Testis (tissue), 5 donors: ENCODE measurements at places on chromosomes 1 and 21. TPM values are rescaled to one million over a fixed set of nuclear protein-coding genes. Genes with fewer than 3 reads are reported as not detected.
A peak's percentile ranks its signal among the peaks of the same experiment; 100 is the strongest.

GRCh38 chr21:44065428-44065827 lies 41.8 kb upstream of the PWP2 start:
- no peak overlapping the region for H3K4me3 ChIP-seq
- H3K27ac ChIP-seq, result no peak overlapping the region
- no peaks in the 10 kb centered on the region for H3K27me3 ChIP-seq
- peaks cover 6% of the 10 kb centered on the region for H3K4me1 ChIP-seq
- no peaks in the 10 kb centered on the region for H3K36me3 ChIP-seq

DNA sequence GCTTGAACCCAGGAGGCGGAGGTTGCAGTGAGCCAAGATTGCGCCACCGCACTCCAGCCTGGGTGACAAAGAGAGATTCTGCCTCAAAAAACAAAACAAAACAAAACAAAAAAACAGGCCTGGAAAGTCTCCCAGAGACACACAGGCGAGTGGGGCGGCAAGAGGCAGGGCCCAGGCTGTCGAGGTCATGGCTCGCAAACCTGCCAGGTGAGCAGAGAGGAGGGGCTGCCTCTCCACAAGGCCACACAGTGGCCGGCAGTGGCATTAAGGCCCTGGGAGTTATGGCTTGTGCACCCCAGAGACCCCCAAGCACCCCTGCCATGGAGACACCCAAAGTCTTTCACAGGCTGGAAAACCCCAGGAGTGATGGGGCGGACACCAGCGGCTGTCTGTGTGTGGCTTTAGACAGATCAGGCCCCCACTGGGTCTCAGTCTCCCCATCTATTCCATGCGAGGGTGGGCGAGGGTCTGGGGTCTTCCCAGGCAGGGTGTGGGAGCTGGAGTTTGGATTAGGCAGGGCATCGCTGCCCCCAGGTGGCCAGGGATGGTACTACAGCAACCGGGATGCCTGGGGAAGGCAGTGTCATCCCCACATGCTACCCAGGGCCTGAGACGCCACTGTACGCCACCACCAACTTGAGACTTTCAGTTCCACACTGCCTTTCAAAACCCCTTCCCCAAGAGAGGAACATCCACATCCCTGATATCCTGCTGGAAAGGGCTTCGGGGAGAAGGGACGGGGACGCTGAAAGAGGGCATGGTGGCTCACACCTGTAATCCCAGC lies 7.3 kb upstream of the CTRC start:
- H3K4me3 ChIP-seq, result no peak overlapping the region
- peak overlapping the region; percentile 11 for H3K27ac ChIP-seq
- H3K36me3 ChIP-seq, result no peaks in the 10 kb centered on the region
- DNase-seq, result peak; percentile 87
- H3K27me3 ChIP-seq, result no peaks in the 10 kb centered on the region

DNA sequence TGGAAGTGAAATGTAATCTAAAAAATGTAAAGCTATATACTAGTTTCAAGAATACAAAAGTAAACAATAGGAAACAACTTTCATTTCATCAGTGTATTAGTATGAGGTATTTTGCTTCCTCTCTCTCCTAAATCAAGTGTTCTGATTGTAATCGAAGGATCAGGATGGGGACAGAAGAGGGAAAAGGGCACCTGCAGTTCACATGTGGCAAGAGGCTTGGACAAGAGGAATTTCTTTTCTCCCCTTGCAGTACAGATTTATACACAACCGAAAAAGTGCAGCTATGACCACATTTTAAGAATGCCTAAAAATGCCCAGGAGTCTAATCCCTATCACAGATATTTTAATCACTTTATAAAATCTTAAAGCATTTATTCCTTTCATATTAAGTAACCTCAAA lies 63.7 kb downstream of the NRIP1 start:
- H3K4me3 ChIP-seq, result no peak overlapping the region
- no peaks in the 10 kb centered on the region for H3K27me3 ChIP-seq
- no peaks in the 10 kb centered on the region for H3K36me3 ChIP-seq
- DNase-seq, result no peak
- no peak overlapping the region for H3K27ac ChIP-seq

GRCh38 chr1:170791941-170792340 lies 128.0 kb downstream of the PRRX1 start:
- H3K27me3 ChIP-seq, result no peaks in the 10 kb centered on the region
- H3K27ac ChIP-seq, result no peak overlapping the region
- no peaks in the 10 kb centered on the region for H3K4me1 ChIP-seq
- no peaks in the 10 kb centered on the region for H3K36me3 ChIP-seq

DNA sequence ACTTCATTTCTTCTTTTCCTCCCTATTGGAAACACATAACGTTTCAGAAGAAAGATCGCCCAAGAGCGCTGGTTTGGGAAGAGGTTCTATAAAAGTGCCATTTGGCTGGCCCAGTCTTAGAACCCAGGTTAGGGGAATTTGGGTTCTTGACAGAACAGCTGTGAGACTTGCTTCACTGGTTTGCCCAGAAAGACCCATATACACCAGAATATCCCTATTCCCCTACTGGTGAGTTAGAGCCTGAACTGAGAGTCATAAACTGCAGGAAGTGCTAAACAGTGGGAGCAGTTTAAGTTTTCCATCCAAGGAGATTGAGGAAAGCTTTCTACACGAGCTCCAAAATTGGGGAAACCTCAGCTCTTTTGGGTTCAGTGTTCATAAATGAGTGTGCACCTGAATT lies 275.2 kb downstream of the VAV3 start:
- no peak overlapping the region for H3K27ac ChIP-seq
- no peaks in the 10 kb centered on the region for H3K4me1 ChIP-seq
- no peak for DNase-seq
- H3K4me3 ChIP-seq, result no peak overlapping the region

Gene DCDC2B
- 0.81 TPM for total RNA-seq
